Chondrocyte (in vitro differentiated cells): ENCODE measurements at places on chromosomes 4 and X. TPM values are rescaled to one million over a fixed set of nuclear protein-coding genes. Genes with fewer than 3 reads are reported as not detected.

DNA sequence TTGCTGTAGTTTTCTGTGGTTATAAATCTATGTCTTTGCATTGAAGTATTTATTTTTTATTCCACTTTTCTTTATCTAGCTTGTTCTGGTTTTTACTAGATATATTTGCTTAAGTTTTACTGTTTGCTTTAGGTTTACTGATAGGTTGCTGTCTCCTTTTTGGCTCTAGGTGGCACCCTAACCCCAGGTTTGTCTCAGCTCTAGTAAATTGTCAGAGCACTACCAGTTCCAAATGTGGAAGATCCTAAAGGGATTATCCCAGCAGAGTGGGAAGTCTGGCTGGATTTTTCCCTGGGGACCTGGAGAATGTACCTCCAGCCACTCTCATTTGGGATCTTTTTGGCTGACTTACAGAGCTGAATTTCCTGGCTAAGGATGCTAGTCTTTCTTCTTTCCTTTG, 106.1 kb downstream of the PBDC1 start:
- H3K36me3 ChIP-seq: no peaks in the 10 kb centered on the region
- no peak overlapping the region for H3K4me3 ChIP-seq
- no peaks in the 10 kb centered on the region for H3K4me1 ChIP-seq
- H3K27me3 ChIP-seq: no peaks in the 10 kb centered on the region

DNA sequence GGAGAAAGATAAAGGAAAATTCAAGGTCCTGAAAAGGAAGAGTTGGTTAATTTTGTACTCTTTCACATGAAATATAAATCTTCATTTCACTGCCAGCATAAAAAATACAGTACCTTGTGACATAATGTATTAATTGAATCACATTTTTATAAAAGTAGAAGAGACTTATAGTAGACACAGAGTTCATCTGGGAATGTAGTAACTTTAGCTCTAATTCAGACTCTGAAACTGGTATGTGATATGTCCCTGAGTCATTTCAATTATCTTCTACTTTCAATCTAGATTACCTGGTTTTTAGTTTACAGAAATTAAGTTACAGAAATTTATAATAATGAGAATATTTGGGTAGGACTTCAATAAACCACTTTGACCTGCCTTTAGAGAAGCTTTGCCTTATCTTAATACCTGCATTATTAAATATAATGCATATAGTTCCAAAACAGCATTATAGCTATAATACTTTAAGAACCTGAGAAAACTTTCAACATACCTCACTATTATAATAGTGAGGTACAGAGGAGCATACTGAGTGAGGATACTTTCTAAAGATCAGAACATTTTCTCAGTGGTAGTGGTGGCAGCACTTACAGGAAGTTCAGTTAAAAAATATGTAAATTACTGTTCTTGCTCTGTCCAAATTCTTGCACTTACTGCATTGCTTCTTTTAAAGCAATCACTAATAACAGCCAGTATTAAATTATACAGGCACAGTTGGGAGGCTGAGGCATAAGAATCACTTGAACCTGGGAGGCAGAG, 11.2 kb downstream of the NEK1 start:
- peaks cover 10% of the 10 kb centered on the region for H3K4me1 ChIP-seq
- no peak overlapping the region for H3K4me3 ChIP-seq
- no peak for DNase-seq
- no peaks in the 10 kb centered on the region for H3K27me3 ChIP-seq

GRCh38 chr4:17708992-17709762, 72.2 kb downstream of the FAM184B start:
- no peak overlapping the region for H3K27ac ChIP-seq
- H3K4me3 ChIP-seq: no peak overlapping the region
- no peaks in the 10 kb centered on the region for H3K4me1 ChIP-seq

DNA sequence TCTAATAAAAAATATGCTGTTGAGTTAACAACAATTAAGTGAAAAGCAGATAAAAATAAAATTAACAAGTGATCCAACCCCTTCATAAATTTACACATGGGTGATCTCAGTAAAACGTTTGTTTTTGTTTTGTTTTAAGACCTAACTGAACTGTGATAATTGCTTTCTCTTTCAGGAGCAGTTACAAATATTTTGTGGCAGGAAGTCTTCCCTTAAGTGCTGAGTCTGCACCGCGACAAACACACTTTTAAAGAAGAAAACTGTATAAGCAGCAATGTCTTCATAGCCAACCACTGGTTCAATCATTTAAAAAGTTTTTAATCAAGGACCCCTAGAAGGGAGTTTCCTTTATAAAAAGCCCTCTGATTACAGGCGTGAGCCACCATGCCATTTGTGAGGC, 53.7 kb upstream of the NFKB1 start:
- H3K27ac ChIP-seq: no peak overlapping the region
- DNase-seq: no peak
- H3K36me3 ChIP-seq: no peaks in the 10 kb centered on the region
- H3K4me3 ChIP-seq: no peak overlapping the region

GRCh38 chrX:115939070-115939469, 231.5 kb upstream of the AGTR2 start:
- H3K4me1 ChIP-seq: peaks cover 4% of the 10 kb centered on the region
- DNase-seq: no peak
- H3K4me3 ChIP-seq: no peak overlapping the region
- no peak overlapping the region for H3K27ac ChIP-seq
- H3K36me3 ChIP-seq: no peaks in the 10 kb centered on the region
- no peaks in the 10 kb centered on the region for H3K27me3 ChIP-seq

DNA sequence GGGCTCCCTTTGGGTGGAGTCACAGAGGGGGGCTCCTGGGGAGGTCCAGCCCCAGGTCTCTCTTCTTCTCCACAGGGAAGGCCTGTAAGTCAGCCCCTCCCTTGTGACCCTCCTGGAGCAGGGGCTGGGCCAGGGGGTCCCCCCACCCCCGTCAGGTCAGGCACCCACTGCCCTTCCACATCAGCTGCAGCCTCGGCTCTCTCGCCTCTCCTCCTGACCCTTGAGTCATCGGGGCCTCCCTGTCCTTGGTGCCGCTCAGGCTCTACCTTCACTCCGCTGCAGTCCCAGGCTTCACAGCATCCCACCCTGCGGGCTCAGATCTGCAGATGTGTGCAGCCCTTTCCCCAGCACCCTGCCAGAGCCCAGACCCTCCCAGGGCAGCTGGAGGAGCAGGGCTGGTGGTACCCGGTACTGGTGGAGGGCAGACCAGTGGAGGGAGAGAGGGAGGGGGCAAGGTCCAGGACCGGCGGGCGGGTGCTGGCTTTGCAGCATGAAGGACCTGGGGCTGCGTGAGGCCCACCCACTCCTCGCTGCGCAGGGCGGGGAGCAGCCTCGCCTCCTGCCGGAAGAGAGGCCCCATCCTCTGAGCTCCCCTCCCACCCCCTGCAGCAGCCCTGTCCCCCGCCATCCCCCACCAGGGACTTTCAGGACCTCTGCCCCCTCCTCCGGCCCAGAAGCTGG, 117.1 kb downstream of the FAM53A start:
- no peak overlapping the region for H3K4me3 ChIP-seq
- H3K27me3 ChIP-seq: peaks cover 16% of the 10 kb centered on the region
- DNase-seq: peak; percentile 86
- H3K27ac ChIP-seq: no peak overlapping the region
- no peaks in the 10 kb centered on the region for H3K36me3 ChIP-seq

DNA sequence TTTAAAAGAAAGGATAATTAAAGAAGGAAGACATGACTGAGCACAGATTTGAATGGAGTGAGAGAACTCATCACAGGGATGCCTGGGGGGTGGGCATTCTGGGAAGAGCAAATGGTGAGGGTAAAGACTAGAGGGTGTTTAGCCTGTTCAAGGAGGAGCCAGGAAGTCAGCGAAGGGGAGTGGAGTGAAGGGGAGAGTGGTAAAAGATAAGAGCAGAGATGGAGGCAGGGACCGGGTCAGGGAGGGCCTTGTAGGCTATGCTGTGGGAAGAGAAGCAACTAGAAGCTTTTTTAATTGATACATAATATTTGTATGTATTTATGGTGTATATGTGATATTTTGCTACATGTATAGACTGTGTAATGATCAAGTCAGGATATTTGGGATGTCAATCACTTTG, 2.2 kb upstream of the VGLL1 start:
- no peak overlapping the region for H3K4me3 ChIP-seq
- H3K27me3 ChIP-seq: peaks cover 6% of the 10 kb centered on the region
- H3K36me3 ChIP-seq: no peaks in the 10 kb centered on the region
- no peak for DNase-seq
- H3K4me1 ChIP-seq: peaks cover 8% of the 10 kb centered on the region
- no peak overlapping the region for H3K27ac ChIP-seq

- peak overlapping the region; percentile 100 for H3K27ac ChIP-seq
- H3K4me1 ChIP-seq: peaks cover 49% of the 10 kb centered on the region
- no peaks in the 10 kb centered on the region for H3K27me3 ChIP-seq
- H3K36me3 ChIP-seq: peaks cover 7% of the 10 kb centered on the region
Observed at GRCh38 chrX:41336447-41336846, 2.5 kb downstream of the DDX3X start.

DNA sequence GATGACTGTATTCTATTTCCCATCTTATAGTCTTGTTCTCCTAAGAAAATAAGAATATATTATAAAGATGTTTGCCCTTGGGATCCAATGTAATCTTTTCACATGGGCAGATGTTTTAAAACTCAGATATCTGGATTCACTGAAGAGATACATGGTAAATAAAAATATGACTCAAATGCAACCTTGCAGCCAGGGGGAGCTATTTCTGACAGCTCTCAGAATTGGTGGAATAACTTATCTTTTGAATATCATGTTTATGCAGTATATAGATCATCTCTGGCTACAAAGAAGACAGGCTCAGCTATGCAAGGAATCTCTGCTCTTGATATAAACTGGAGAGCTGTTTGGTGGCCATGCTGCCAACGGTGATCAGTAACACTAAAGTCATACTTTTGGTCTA, 274.7 kb downstream of the GLUD2 start:
- no peak for DNase-seq
- peaks cover 2% of the 10 kb centered on the region for H3K27me3 ChIP-seq
- no peak overlapping the region for H3K4me3 ChIP-seq
- peaks cover 4% of the 10 kb centered on the region for H3K4me1 ChIP-seq
- no peaks in the 10 kb centered on the region for H3K36me3 ChIP-seq

- DNase-seq: no peak
- H3K27ac ChIP-seq: peak overlapping the region; percentile 50
- H3K27me3 ChIP-seq: peaks cover 2% of the 10 kb centered on the region
- no peak overlapping the region for H3K4me3 ChIP-seq
- no peaks in the 10 kb centered on the region for H3K36me3 ChIP-seq
Observed at GRCh38 chrX:101749436-101749835, 89.8 kb upstream of the ARMCX2 start.

DNA sequence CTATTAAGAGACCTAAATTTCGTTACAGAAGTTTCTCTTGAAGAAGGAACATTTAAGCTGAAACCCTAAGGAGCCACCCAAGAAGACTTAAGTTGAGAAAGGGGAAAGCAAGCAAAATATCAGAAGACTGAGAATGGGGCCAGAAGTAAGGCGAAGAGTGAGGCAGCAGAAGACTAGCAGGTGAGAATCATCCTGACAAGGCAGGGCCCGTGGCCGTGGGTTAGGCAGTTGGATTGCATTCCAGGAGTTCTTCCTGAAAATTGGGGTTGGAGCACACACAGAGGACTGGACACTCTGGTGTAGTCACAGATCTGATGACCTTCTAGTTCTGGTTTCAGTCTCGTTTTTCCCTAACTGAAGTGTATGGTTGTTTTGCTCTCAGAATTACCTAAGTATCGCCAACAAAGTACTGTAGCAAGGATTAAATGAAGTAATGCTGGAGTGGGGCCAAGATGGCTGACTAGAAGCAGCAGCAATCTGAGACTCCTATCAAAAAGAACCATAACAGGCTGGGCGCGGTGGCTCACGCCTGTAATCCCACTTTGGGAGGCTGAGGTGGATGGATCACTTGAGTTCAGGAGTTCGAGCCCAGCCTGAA, 94.4 kb upstream of the GUCY1A1 start:
- no peak for DNase-seq
- H3K4me1 ChIP-seq: peaks cover 4% of the 10 kb centered on the region
- no peak overlapping the region for H3K4me3 ChIP-seq
- H3K27me3 ChIP-seq: no peaks in the 10 kb centered on the region
- H3K36me3 ChIP-seq: peaks cover 3% of the 10 kb centered on the region
- H3K27ac ChIP-seq: no peak overlapping the region

DNA sequence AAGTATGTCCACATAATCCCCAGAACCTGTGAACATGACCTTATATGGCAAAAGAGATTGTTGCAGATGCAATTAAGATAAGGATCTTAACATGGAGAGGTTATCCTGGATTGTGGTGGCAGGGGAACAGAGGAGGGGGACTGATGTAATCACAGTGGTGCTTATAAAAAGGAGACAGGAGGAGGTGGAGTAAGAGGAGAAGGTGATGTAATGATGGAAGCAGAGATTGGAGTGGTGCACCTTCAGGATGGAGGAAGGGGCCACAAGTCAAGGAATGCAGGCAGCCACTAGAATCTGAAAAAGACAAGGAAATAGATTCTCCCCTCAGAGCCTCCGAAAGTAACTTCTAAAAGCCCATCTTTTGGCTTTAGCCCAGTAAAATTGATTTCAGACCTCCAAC, 388.4 kb downstream of the BCOR start:
- H3K27ac ChIP-seq: no peak overlapping the region
- DNase-seq: no peak
- no peaks in the 10 kb centered on the region for H3K27me3 ChIP-seq
- peaks cover 9% of the 10 kb centered on the region for H3K4me1 ChIP-seq
- H3K4me3 ChIP-seq: no peak overlapping the region

- H3K27me3 ChIP-seq: no peaks in the 10 kb centered on the region
- peaks cover 59% of the 10 kb centered on the region for H3K4me1 ChIP-seq
- H3K27ac ChIP-seq: peak overlapping the region; percentile 97
- H3K4me3 ChIP-seq: peak overlapping the region; percentile 31
- peaks cover 1% of the 10 kb centered on the region for H3K36me3 ChIP-seq
- peak; percentile 96 for DNase-seq
Observed at GRCh38 chrX:107673933-107674479, 45.7 kb downstream of the PRPS1 start.

GRCh38 chrX:20147561-20147960, 5.9 kb upstream of the EIF1AX start:
- H3K36me3 ChIP-seq: peaks cover 2% of the 10 kb centered on the region
- no peak overlapping the region for H3K27ac ChIP-seq
- H3K4me3 ChIP-seq: no peak overlapping the region
- DNase-seq: no peak
- no peaks in the 10 kb centered on the region for H3K27me3 ChIP-seq

GRCh38 chr4:37765741-37766140, 60.7 kb upstream of the PGM2 start:
- H3K4me3 ChIP-seq: no peak overlapping the region
- no peak for DNase-seq
- H3K4me1 ChIP-seq: peaks cover 3% of the 10 kb centered on the region
- H3K36me3 ChIP-seq: no peaks in the 10 kb centered on the region
- H3K27ac ChIP-seq: no peak overlapping the region

- H3K4me3 ChIP-seq: no peak overlapping the region
- H3K27me3 ChIP-seq: peaks cover 8% of the 10 kb centered on the region
- H3K27ac ChIP-seq: no peak overlapping the region
- DNase-seq: no peak
- H3K36me3 ChIP-seq: no peaks in the 10 kb centered on the region
Observed at GRCh38 chr4:89616382-89616781, 220.6 kb downstream of the SNCA start.

NDNF gene
- 0.22 to 0.54 TPM (median 0.35 TPM) in 3 replicates for total RNA-seq

SATL1 gene
- 0.15 TPM in 1 of 3 replicates, not detected in the others for total RNA-seq

ITIH6 gene
- total RNA-seq: 0.08 to 0.15 TPM in 2 of 3 replicates, not detected in the other

STK26 gene
- total RNA-seq: 17.9 to 20.5 TPM (median 20.2 TPM) in 3 replicates

TMEM47 gene
- total RNA-seq: 63.7 to 65.6 TPM (median 64.1 TPM) in 3 replicates

P2RY4 gene
- total RNA-seq: not detected in 3 replicates

COL25A1 gene
- total RNA-seq: 0.45 to 1.3 TPM (median 0.62 TPM) in 3 replicates
